ENCODE measurements at places on chromosomes 6 and 20.

GRCh38 chr6:170437719-170438401 lies 115.2 kb downstream of the PSMB1 start:
- DNase-seq, result no peak

DNA sequence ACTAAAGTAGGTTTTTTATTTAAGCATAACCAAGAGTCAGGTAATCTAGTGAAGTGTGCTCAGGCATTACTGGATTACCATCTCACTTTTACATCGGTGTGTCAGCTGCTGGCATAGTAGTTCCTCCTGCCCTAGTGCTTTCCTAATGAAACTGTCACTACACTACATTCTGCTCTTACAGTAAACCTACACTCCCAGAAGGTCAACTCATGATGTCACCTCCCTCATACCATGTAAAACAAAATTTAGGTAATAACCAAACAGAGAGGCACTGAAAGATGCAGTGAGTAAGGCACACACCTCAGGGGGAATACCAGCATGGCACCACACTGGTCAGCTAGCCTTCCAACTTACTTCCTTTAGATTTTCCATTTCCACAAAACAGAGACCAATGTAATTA lies 23.3 kb downstream of the HUS1B start:
- no peak for DNase-seq

DNA sequence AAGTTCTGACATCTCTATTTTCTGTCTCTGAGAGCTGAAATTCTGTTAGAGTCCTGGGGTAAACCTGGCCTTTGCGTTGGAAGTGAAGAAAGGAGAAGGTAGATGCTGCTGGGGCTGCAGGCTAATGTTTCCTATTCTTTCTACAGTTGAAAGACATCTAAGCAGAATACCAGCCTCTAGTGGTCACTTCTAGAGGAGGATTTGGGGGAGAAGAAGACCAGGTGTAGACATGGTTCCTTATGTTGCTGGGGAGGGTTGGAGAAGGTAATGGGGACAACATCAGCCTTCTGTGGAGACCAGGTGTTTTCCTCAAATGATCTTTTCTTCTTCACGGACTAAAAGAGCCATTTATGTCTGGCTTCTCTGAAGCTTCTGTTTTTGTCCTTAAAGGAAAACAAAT lies 62.6 kb downstream of the BTBD3 start:
- DNase-seq, result no peak

DNA sequence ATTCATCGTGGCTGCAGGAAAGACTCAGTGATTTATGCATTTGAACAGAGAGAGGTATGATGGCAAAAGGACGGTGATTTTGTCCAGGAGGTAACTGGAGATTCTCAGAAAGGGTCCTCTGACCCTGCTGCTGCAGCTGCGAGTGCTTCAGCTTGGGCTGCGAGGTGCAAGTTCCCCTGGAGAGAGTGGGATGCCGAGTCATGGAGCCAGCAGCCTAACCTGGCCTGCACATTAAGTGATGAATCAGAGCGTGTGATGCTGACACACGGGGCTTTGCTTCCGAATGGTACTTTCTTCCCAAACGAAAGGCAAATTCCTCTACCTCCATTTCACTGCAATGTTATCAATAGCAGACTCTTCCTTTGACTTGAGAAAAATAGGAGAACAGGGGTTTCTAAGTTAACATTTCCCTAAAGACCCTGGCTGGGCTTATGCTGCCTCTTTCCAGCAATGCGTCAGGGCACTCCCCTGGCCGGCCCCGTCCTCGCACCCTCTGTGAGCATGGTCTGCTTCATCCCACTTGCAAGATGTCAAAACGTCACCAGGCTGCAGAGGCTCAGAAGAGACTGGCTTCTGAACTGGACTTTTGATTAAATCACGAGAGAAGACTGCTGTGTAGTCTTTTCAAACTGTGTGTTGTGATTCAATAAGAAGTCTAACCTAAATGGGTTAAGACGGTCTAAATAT lies 628.0 kb upstream of the AGPAT4 start:
- no peak for DNase-seq

DNA sequence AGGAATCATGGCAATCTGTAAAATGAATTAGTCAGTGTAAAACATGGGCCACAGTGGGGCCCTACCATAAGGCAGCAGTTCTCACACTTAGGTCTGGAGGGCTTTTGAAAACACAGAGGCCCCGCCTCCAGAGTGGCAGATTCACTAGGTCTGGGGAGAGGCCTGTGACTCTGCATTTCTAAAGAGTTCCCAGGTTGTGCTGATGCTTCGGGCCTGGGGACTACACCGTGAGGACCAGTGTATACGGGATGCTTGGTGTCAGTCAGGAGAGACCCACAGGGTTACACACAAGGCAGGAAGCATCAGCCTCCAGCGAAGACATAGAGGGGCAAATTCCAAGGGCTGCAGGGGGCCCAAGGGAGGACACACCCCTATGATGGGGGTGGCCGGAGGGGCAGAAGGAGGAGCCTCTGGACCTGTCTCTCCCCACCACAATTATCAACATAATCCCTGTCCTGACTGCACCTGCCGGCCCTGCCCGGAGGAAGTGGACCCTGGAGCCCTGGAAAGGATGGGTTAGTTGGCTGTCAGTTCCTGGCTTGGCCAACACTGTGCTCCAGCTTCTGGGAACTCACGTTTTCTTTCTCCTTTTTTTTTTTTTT lies 46.7 kb downstream of the FGD2 start:
- DNase-seq, result no peak

GRCh38 chr6:4145083-4145482 lies 9.7 kb upstream of the ECI2 start:
- DNase-seq, result no peak

GRCh38 chr20:1336699-1337367 lies 7.9 kb upstream of the SDCBP2 start:
- no peak for DNase-seq

DNA sequence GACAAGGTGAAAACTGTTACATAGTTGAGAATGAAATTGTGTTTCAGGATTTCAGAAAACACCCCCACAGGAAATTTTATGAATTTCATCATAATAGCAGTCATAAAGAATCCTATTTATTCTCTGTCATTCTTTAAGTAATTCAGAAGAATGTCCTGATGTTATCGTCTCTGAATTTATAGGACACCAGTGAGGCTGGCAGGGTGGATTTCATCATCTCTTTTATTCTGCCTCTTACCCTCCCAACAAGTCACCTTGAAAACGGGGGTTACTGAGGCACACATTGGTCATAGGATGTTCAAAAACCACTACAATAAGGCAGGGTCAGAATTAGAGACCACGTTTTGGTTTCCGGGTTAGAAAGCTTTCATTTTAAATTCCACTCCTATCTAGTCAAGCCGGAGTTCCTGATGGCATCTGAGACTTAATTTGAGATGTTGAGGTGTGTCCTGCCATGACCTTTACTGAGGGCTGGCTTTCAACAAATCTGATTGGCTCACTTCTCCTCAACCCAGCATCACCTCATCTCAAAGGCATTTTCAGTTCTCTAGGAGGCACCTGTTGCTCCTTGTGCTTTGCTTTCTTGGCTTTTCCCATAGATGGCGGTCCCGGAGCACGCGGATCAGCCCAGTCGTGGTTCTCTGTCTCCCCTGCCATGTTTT lies 230.6 kb upstream of the SUPT3H start:
- no peak for DNase-seq

- no peak for DNase-seq
These were observed 67.9 kb upstream of the RNF24 start for GRCh38 chr20:4083098-4083865.

- no peak for DNase-seq
These were observed 288.7 kb downstream of the KIF16B start for GRCh38 chr20:16284385-16285100.

DNA sequence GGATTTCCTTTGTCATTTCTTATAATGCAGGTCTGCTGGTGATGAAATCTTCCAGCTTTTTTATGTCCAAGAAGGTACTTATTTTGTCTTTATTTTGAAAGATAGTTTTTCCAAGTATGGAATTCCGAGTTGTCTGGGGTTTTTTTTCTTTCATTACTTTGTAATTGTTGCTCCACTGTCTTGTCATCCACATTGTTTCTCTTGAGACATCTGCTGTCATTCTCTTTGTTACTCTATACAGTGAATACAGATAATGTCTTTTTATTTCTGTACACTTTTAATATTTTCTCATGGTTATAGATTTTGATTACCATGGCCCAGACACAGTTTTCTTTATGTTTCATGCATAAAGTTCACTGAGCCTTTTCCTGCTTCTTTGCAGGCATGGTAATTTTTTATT lies 133.1 kb downstream of the SYCP2 start:
- no peak for DNase-seq

DNA sequence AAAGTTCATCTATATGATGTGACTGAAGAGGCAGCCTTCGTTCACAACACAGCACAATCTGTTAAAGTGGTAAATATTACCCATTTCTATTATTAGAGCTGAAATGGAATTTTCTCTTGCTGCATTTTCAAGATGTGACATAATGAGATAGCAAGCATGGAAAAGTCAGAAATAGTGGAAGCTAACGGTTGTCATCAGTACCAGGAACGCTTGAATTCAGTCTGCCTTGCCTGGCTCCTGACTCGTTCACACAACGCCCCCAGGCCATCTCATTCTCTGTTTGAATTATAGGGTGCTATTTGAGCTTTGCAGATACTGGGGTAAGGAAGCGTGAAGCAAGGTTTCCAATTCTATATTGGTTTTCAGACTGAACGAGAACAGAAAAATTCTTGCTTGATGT lies 116.5 kb upstream of the MAP3K7 start:
- no peak for DNase-seq

DNA sequence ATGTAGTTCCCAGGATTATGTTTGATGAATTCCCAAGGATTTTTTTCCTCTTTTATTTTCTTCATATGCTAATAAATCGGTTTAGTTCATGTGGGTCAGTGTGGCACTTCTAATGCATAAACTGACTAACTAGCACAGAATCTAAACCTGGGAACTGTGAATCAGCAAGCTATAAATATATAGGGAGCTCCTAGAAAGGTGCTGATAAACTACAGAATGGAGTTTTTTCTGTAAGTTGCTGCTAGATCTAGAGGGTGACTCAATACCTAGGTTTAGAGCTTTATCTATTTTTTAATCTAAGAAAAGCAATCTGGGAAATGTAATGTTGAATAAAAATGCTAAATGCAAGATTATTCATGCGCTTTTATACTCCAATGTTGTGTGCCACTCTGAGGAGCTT lies 118.8 kb upstream of the PTCHD4 start:
- no peak for DNase-seq

All from CD8-positive, alpha-beta memory T cell (primary cell).